Neural crest cell (in vitro differentiated cells): ENCODE measurements at places on chromosomes 16 and 17. TPM values are rescaled to one million over a fixed set of nuclear protein-coding genes. Genes with fewer than 3 reads are reported as not detected.

C17orf78 gene
- total RNA-seq, result not detected in 2 replicates

HS3ST6 gene
- not detected in 2 replicates for total RNA-seq

SLFN13 gene
- 9.3 and 10.0 TPM in 2 replicates for total RNA-seq

GRCh38 chr17:77609553-77610517, 348.7 kb upstream of the TNRC6C start:
- DNase-seq, result no peak

DNA sequence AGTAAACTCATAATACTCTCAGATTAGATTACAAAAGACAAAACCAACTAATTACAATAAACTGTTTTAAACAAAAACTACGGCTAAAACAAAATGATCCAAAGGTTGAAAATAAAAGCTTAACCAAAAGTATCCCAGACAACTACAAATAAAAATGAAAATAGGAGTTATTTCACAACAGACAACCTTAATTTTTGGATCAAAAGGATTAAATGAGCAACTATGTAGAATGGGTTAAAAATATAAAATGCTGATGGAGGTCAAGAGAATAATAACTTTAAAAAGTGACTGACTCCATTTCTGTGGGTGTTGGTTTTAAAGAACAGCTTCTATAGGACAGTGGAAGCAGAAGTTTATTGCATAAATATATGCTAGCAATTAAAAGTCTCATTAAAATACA, 28.6 kb downstream of the METTL16 start:
- DNase-seq, result no peak

DNA sequence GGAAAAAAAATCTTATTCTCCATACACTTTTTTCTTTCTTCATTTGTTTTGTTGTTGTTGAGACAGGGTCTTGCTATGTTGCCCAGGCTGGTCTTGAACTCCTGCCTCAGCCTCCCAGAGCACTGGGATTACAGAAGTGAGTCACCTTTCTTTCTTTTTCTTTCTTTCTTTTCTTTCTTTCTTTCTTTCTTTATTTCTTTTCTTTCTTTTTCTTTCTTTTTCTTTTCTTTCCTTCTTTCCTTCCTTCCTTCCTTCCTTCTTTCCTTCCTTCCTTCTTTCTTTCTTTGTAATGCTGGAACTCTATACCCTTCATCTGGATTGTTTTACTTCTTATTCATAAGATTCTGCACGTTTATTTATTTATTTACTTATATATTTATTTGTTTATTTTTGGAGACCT, 94.5 kb upstream of the TNRC6A start:
- no peak for DNase-seq

- DNase-seq, result no peak
Measured at GRCh38 chr16:71524566-71525553, 1.4 kb upstream of the CHST4 start.

GRCh38 chr17:67544364-67544955, 167.4 kb downstream of the PITPNC1 start:
- DNase-seq, result no peak

GRCh38 chr16:83539736-83540490, 267.9 kb upstream of the HSBP1 start:
- no peak for DNase-seq

- DNase-seq, result no peak
Measured at GRCh38 chr16:87060034-87060986, 256.9 kb downstream of the C16orf95 start.

GINS3 gene
- 22.2 and 23.7 TPM in 2 replicates for total RNA-seq

HS3ST4 gene
- total RNA-seq, result 0.98 and 1.1 TPM in 2 replicates

DNA sequence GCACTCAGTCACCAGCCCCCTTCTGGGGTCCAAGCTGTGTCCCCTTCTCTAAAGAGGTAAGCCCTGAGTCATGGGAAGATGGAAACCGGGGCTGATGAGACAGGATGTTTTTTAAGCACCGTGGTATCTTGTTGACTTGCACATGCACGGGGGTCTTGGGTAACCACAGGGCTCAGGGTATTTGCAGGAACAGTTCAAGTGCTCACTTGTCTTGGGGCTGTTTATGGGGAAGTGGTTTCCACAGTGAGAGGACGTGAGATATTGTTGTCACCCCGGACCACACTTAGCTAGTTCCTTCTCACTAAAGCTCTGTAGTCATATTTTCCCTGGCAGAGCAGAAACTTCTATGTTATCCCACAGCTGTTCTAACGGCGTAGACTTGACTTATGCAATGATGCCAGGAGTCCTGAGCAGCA, 7.7 kb downstream of the CCL3L1 start:
- DNase-seq, result no peak

GRCh38 chr16:25431472-25431871, 173.8 kb upstream of the ZKSCAN2 start:
- no peak for DNase-seq
